ENCODE measurements at places on chromosomes 4 and X. TPM values are rescaled to one million over a fixed set of nuclear protein-coding genes. Genes with fewer than 3 reads are reported as not detected.

NKX6-1 gene
- 0.20 TPM for total RNA-seq

DNA sequence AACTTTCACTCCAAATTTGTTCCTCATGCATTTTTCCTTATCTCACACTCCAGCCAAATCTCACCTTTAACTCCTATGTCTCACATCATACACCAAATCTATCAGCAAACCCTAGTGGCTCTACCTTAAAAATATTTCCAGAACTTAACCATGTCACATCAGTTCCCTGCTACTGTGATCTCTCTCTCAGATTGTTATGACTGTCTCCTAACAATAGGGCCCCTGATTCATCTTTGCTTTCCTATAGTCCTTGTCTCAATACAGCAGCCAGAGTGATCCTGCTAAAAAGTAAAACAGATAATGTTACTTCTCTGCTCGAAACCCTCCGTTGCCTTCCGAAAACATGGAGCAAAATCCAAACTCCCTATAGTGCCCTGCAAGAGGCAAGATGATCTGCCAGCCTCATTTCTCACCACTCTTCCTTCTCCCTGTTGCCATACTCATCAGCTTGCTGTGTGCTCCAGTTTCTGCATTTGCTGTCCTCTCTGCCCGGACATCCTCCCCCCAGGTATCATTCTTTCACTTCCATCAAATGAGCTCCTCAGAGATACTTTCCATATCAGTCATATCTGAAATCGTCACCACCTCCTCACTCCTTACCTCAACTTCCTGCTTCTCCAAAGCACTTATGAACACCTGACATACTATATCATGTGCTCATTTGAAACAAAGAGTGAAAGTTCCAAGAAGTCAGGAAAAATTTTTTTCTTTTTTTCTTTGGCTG is 293.4 kb upstream of the NR3C2 start:
- H3K4me3 ChIP-seq = no peak overlapping the region
- no peak overlapping the region for H3K27ac ChIP-seq
- H3K27me3 ChIP-seq = no peaks in the 10 kb centered on the region
- no peak for DNase-seq
- no peaks in the 10 kb centered on the region for H3K4me1 ChIP-seq
- no peaks in the 10 kb centered on the region for H3K36me3 ChIP-seq

GRCh38 chrX:8313844-8314243 is 142.8 kb upstream of the VCX2 start:
- H3K36me3 ChIP-seq = no peaks in the 10 kb centered on the region
- no peaks in the 10 kb centered on the region for H3K4me1 ChIP-seq
- no peak overlapping the region for H3K4me3 ChIP-seq

- no peak for DNase-seq
- H3K36me3 ChIP-seq = no peaks in the 10 kb centered on the region
- H3K4me3 ChIP-seq = no peak overlapping the region
- H3K27ac ChIP-seq = no peak overlapping the region
- H3K27me3 ChIP-seq = no peaks in the 10 kb centered on the region
These were observed 632.1 kb upstream of the AADAT start for GRCh38 chr4:170721812-170722373.

NPY2R gene
- 0.65 TPM for total RNA-seq

GRCh38 chrX:53677286-53677685 is 9.2 kb downstream of the HUWE1 start:
- DNase-seq = no peak
- peaks cover 11% of the 10 kb centered on the region for H3K4me1 ChIP-seq
- H3K4me3 ChIP-seq = no peak overlapping the region
- no peaks in the 10 kb centered on the region for H3K36me3 ChIP-seq

VEGFD gene
- 15.6 TPM for total RNA-seq

GRCh38 chr4:89357787-89358186 is 50.2 kb upstream of the GPRIN3 start:
- no peaks in the 10 kb centered on the region for H3K36me3 ChIP-seq
- no peak overlapping the region for H3K27ac ChIP-seq
- no peak for DNase-seq
- H3K4me1 ChIP-seq = no peaks in the 10 kb centered on the region

MAGEA1 gene
- not detected for total RNA-seq

DNA sequence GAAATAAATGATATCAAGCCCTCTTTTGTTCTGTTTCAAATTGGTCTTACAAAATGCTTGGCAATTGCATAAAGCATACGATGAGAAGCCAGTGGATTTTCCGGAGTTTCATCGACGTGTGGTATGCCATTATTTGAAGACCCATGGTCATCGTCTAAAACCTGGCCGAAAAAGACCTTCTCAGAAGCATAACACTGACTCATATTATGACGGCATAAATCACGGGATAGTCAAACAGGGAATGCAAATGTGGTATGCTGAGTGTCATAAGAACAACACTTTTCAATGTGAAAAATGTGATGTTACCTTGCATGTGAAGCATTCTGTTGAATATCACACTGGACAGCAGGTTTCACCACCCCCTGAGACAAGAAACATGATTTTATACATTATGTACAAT is 695.2 kb downstream of the GRXCR1 start:
- H3K36me3 ChIP-seq = no peaks in the 10 kb centered on the region
- H3K27ac ChIP-seq = no peak overlapping the region
- no peaks in the 10 kb centered on the region for H3K4me1 ChIP-seq
- no peak overlapping the region for H3K4me3 ChIP-seq
- no peaks in the 10 kb centered on the region for H3K27me3 ChIP-seq

PAGE2B gene
- total RNA-seq = not detected

- peaks cover 8% of the 10 kb centered on the region for H3K36me3 ChIP-seq
- no peak overlapping the region for H3K27ac ChIP-seq
- H3K27me3 ChIP-seq = no peaks in the 10 kb centered on the region
- no peak overlapping the region for H3K4me3 ChIP-seq
- H3K4me1 ChIP-seq = no peaks in the 10 kb centered on the region
These were observed 53.1 kb downstream of the ELF4 start for GRCh38 chrX:130057209-130057608.

DNA sequence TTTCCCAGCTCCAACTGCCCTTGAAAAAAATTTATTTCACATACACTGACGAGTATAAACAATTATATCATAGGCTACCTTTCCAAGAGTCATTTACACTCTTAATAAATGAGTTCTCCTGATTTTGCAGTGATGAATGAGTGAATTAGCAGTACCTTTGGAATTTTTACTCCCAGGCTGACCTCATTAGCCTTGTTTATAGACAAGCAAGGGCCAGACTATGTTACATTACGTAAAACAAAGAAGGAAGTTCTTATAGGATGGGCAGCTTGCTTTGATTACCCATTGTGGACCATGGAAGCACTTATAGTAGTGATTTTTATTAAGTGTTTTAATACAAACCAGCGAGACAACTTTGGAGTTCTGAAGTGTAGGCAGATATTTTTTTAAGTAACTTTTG is 112.9 kb upstream of the C1QTNF7 start:
- no peaks in the 10 kb centered on the region for H3K27me3 ChIP-seq
- DNase-seq = no peak
- H3K27ac ChIP-seq = no peak overlapping the region
- H3K4me3 ChIP-seq = no peak overlapping the region
- no peaks in the 10 kb centered on the region for H3K4me1 ChIP-seq

- no peaks in the 10 kb centered on the region for H3K36me3 ChIP-seq
- H3K27me3 ChIP-seq = no peaks in the 10 kb centered on the region
- DNase-seq = no peak
- no peak overlapping the region for H3K4me3 ChIP-seq
These were observed 33.5 kb upstream of the CHRNA9 start for GRCh38 chr4:40301603-40302002.

GRCh38 chr4:53321151-53321983 is 44.5 kb downstream of the SCFD2 start:
- H3K4me3 ChIP-seq = no peak overlapping the region
- H3K27me3 ChIP-seq = no peaks in the 10 kb centered on the region
- H3K27ac ChIP-seq = peak overlapping the region; percentile 68
- H3K4me1 ChIP-seq = peaks cover 12% of the 10 kb centered on the region

GRCh38 chrX:25015486-25016360 is at the start of gene ARX:
Gene ARX, minus strand, starts transcription at chrX:25015965. Its CDS starts 228 bp downstream, at chrX:25015737.
- no peaks in the 10 kb centered on the region for H3K4me1 ChIP-seq
- no peaks in the 10 kb centered on the region for H3K36me3 ChIP-seq
- peak; percentile 78 for DNase-seq
- no peak within 1 kb of the TSS for H3K4me3 ChIP-seq
- no peak within 1 kb of the TSS for H3K27ac ChIP-seq

DNA sequence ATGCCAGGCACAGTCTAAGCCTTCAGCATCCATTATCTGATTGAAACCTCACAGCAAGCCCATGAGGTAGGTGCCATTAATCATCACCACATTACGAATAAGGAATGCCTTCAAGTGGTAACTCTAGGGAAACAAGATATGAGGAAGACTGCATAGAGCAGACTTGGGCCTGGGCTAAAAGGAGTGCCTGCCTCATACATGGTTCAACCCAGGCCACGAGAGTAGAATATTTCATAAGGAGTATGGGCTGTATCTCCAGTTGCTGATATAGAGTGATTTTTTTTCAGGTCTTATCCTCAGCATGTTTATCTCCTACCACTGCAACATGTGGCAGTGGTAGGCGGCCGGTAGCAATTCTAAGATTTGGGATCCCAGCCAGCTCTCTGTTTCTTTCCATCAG is 51.7 kb downstream of the ATP11C start:
- H3K27me3 ChIP-seq = peaks cover 2% of the 10 kb centered on the region
- H3K36me3 ChIP-seq = no peaks in the 10 kb centered on the region
- no peak for DNase-seq
- no peak overlapping the region for H3K4me3 ChIP-seq
- no peak overlapping the region for H3K27ac ChIP-seq

GRCh38 chrX:29813174-29813573 is 402.2 kb upstream of the MAGEB2 start:
- H3K4me3 ChIP-seq = no peak overlapping the region
- no peaks in the 10 kb centered on the region for H3K4me1 ChIP-seq
- H3K36me3 ChIP-seq = no peaks in the 10 kb centered on the region
- DNase-seq = no peak
- H3K27ac ChIP-seq = no peak overlapping the region

GRCh38 chr4:77201343-77201742 is 44.3 kb downstream of the CCNG2 start:
- no peak overlapping the region for H3K27ac ChIP-seq
- H3K36me3 ChIP-seq = no peaks in the 10 kb centered on the region
- peaks cover 2% of the 10 kb centered on the region for H3K4me1 ChIP-seq
- H3K27me3 ChIP-seq = no peaks in the 10 kb centered on the region

DNA sequence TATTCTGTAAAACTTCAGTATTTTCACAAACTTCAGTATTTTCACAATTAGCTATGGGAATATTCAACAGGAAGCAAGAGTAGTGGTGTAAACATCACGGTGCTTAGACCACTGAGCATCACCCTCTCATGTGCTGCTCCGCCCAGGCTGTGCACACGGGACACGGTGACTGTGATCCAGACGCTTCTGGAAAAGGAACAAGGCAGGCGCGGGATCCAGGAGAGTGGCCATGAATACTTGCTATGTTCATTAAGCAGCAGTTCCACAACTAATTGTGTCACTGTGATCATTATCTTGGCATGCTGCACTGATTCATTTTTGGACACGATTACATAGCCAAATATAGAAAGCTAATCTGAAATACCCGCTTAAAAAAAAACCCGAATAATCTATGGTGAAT is 19.6 kb upstream of the FAT1 start:
- no peaks in the 10 kb centered on the region for H3K36me3 ChIP-seq
- H3K27ac ChIP-seq = no peak overlapping the region
- H3K4me1 ChIP-seq = no peaks in the 10 kb centered on the region
- H3K4me3 ChIP-seq = no peak overlapping the region
- no peaks in the 10 kb centered on the region for H3K27me3 ChIP-seq

DNA sequence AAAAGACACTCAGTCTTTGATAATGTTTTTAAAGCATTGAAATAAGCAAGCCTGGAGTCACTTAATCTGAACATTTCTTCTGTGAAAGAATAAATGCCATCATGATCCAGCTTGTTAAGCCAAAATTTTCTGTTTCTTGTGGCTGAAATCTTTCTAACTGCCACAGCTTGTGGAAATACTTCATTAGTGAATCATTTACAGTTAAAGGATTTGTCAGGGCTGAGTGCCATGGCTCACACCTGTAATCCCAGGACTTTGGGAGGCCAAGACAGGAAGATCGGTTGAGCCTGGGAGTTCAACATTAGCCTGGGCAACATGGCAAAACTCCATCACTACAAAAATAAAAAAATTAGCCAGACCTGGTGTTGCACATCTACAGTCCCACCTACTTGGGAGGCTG is 93.3 kb upstream of the PDE5A start:
- no peak overlapping the region for H3K27ac ChIP-seq
- no peak for DNase-seq
- no peaks in the 10 kb centered on the region for H3K27me3 ChIP-seq
- peaks cover 6% of the 10 kb centered on the region for H3K4me1 ChIP-seq

DNA sequence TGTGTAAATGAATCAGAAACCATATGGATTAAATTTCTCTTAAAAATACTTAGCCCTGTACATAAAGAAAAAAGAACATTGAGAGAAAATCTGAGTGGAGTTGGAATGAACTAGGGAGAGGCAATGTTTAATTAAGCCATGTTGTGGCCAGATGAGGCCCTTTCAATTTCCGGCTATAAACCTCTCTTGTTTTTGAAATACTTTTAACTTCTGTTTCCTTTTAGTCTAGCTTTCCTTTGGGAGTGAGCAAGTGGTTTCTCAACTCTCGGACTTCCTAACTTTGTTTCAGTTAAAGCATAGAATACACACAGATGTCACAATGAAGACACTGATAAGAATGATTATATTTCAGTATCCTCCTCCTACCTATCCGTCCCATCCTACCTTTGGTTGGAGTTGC is 197.2 kb downstream of the ARHGAP24 start:
- H3K27me3 ChIP-seq = no peaks in the 10 kb centered on the region
- no peak for DNase-seq
- H3K36me3 ChIP-seq = no peaks in the 10 kb centered on the region
- H3K4me1 ChIP-seq = peaks cover 2% of the 10 kb centered on the region
- H3K27ac ChIP-seq = no peak overlapping the region

DNA sequence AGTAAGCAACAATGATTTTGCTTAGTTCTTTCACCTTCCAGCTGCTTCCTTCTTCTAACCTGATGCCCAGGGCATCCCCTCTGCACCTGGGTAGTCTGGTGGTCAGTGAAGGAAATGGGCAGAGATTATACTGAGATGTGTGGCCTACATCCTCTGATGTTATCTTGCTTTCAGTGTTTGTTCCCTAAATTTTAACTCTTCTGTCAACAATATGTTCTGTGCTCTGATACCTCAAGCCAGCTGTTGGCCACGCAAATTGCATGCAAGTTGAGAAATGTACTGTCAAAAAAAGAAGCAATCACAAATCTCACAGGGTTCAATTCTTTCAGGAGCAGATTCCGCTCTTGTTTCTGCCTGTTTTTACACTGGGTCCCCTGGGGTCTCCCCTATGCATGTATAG is 73.8 kb downstream of the FBXW7 start:
- H3K27ac ChIP-seq = no peak overlapping the region
- no peaks in the 10 kb centered on the region for H3K27me3 ChIP-seq
- no peaks in the 10 kb centered on the region for H3K36me3 ChIP-seq

TBC1D19 gene
- total RNA-seq = 13.2 TPM

CRMP1 gene
- 2.1 TPM for total RNA-seq

HMGN5 gene
- 6.0 TPM for total RNA-seq

USP26 gene
- not detected for total RNA-seq

DNA sequence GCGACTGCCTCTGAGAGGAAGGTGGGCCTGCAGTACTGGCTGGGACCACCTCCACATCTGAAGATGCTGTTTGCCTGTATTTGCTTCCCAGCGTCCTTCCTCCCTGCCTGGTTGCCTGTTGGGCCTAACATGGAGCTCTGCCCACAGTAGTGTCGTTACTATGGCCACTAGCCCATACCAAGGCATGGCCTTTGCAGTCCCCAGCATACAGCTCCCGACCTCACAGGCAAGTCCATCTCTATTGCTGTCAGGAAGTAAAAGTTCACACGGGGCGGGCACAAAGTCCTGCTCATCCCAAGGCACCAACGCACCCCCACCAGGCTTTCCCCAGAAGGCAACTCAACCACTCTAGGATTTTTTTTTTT is 71.6 kb downstream of the MAML3 start:
- peaks cover 63% of the 10 kb centered on the region for H3K4me1 ChIP-seq
- H3K36me3 ChIP-seq = no peaks in the 10 kb centered on the region
- no peaks in the 10 kb centered on the region for H3K27me3 ChIP-seq

COL4A6 gene
- total RNA-seq = 2.7 TPM

BCORL1 gene
- total RNA-seq = 11.8 TPM

Data from lung (tissue), 17 donors.